ENCODE measurements at places on chromosomes 16 and 17.

DNA sequence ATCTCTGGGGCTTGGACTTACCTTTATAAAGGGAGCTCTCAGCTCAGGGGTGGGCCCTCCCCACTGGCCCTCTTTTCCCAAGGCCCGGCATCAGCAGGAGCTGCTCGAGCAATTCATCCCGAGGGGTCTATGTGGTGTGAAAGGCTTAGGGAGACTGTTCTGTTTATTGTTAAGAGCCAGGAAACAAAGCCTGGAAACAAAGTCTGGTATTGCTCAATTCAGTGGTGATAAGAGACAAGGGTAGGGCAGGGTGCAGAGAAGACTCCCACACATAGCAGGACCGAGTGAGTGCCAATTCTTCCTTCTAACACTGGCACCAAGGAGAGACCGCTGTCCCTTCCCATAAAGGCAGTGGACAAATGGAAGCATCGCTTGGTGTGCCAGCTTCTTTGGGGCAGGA is 750.7 kb downstream of the KCNJ18 start:
- no peak for DNase-seq

GRCh38 chr16:71855937-71856662 is 10.3 kb downstream of the ATXN1L start:
- DNase-seq, result no peak

DNA sequence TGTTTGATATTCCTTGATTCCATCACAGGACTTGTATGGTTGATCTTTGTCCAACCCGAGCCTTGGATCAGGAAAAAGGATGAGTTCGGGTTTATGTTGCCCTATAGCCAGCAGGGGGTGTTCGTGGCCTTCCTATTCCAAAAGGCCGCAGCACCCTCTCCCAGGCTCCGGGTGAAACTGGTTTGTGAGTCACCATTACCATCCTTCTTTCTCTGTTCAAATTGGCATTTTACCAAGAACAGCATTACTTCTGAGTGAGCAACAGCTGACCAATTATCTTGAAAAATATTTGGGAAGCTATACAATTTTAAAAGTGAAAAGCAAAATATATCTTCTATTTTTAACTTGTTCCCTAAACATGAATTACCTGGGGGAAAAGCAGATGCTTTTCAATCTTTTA is 24.3 kb upstream of the KRT20 start:
- peak; percentile 83 for DNase-seq

- peak; percentile 64 for DNase-seq
Measured at GRCh38 chr17:8221663-8222379, 11.4 kb upstream of the AURKB start.

- no peak for DNase-seq
Measured at GRCh38 chr17:78986048-78986648, 6.4 kb upstream of the LGALS3BP start.

DNA sequence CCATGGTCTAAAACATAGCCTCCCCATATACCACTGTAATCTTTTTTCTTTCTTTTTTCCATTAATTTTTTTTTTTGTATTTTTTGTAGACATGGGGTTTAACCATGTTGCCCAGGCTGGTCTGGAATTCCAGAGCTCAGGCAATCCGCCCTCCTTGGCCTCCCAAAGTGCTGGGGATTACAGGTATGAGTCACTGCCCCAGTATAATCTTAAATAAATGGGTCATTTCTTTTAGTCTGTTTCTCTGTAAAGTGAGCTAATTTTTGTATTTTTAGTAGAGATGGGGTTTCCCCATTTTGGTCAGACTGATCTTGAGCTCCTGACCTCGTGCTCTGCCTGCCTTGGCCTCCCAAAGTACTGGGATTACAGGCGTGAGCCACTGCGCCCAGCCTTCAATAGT is 5.7 kb upstream of the NME1 start:
- DNase-seq, result no peak

- DNase-seq, result no peak
Measured at GRCh38 chr17:51016099-51016498, 104.6 kb downstream of the SPAG9 start.

DNA sequence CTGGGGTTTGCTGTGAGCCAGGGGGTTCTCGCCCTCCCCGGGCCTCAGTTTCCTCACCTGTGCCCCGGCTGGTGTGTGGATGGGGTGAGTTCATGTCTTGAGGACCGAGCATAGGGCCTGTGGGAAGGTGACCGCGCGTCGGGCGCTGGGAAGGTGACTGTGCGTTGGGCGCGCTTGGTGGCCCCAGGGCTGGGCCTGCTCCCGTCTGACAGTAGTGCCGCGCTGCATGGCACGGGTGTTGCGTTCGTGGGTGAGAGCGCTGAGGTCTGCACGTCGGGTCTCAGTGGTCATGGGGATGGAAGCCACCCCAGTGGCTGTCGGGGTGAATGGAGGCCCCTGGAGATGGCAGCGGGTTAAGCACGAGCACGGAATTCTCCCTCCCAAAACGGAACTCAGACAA is 9.2 kb downstream of the ASPSCR1 start:
- no peak for DNase-seq

DNA sequence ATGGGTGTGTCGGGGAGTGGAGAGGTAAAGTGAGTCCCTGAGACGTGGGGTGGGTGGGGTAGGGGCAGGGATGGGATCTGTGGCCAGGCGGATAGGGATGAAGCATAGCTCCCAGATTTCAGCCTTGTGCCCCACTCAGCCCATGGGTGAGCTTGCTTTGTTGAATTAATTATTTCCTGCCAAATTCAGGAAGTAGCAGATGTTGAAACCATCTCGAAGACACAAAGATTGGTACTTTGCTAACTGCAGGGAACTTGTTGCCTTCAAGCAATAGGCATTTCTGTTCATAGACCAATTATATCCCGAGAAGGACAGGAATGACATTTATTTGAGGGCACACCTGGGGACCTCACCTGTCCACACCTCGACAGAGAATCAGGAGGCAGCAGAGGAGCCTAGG is 11.0 kb upstream of the C16orf74 start:
- no peak for DNase-seq

DNA sequence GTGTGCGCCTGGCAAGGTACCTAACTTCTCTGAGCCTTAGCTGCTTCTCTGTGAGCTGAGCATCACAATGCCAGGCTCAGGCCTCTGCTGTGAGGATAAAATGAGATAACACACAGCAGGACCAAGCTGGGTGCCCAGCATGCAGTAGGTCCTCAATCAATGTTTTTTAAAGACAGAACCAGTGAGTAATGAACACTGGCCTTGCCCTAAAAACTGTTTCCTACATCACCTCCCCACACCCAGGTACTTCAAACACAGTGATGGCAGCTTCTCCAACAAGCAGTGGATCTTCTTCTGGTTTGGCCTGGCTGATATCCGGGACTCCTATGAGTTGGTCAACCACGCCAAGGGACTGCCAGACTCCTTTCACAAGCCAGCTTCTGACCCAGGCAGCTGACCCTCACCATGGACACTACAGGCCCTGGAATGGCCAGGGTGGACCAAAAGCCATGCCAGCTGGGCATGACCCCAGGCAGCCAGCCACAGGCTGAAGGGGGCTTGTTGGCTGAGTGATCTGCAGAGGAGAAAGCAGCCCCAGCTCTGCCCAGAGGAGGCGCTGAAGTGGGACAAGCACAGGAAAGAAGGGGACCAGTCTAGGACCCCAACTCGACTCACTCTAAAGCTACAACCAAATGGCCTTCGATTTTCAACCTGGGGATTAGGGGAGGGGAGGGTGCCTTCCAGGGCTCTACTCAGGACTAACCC is 3.9 kb downstream of the NAGS start:
- no peak for DNase-seq

DNA sequence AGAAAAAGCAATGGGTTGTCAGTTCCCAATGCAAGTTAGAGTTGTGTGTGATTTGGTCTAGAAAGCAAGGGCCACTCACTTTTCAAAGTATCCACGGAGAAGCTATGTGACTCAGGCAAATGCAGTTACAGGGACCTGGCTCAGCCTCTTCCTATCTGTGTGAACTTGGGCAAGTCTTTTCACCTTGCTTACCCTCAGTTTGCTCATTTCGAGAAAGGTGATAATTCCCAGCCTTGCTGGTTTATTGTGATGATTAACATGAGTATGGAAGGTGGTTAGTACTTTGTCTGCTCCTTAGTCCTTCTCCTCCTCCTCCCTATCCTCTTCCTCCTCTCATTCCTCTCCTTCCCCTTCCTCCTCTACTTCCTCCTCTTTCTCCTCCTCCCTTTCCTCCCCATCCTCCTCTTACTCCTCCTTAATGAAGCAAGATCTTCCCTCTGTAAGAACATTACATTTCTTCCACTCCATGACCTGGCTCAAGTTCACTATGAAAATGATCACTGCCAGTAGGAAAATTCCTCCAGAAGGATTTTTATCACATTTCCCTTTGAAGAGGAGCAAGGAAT is 204.0 kb downstream of the GRIN2A start:
- no peak for DNase-seq

DNA sequence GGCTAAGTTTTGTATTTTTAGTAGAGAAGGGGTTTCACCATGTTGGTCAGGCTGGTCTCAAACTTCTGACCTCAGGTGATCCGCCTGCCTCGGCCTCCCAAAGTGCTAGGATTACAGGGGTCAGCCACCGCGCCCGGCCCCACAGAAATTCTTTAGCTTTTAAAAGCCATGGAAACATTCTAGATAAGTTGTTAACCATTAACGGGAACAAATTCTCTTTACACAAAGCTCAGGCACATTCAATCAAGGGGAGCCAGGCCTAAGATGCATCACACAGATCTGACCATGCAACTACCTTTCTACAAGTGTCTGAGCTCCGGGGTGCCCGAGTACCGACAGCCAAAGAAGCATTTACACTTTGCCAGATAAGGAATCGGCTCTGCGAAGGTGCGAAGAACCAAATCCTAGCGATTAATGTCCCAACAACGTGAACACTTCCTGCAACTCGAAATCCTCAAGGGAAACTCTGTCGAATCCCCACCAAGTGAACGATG is 1.0 kb downstream of the EMC8 start:
- DNase-seq, result no peak

DNA sequence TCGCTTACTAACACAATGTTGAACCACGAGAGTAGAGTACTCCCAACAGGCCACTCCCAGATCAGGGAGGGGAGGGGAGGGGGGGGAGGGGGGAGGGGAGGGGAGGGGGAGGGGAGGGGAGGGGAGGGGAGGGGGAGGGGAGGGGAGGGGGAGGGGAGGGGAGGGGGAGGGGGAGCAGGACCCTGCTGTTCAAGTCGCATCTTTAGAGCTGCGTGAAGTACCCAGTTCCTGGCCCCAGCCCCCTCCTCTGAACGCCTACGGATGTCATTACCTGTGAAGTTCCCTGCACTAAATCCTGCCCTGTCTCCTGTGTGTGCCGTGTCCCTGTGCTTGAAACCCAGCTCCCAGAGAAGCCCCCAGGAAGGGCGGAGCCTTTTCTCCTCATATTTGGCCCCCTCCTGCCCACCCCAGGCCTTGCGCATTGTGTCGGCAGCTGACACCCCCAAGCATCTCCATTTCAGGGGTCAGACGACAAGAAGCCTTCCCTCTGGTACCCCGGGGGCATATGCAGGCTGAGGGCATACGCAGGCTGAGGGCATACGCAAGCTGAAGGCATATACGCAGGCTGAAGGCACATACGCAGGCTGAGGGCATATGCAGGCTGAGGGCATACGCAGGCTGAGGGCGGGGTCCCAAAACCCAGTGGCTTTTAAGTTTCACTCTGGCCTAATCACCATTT is 330.2 kb downstream of the C16orf95 start:
- DNase-seq, result no peak

DNA sequence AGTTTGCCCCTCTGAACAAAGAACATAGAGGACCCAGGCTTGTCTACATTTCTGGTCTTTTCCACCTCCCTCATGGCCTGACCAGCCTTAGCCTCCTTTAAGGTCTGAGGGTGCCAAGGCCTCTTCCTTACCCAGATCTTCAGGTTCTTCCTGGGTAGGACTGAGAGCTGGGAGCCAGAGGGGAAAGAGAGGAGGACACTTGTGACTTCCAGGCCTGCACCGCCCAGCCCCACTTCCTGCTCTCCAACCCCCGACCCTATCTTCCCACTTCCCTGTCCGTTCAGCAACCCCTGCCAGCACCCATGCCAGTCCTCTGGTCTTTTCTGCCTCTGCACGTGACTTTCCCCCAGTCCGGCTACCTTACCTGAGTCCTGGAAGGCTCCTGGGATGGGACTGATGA is 534 bp downstream of the PRSS36 start:
- no peak for DNase-seq

DNA sequence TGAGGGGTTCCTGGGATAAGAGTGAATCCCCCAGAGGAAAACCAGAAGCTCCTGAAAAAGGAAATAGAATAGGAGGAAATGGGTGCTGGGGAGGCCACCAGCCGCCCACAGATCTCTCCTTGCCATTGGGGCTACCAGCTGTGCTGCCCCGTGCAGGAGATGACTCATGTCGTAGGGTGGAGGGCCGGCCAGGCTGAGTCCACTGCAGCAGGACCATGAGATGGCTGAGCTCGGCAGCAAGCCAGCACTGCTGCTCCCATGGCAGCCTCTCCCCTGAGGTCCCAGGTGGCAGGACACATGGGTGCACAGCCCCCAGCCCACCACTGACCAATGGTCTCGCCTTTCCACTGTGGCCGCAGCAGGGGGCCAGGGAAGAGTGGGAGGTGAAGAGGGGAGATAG is 95.5 kb downstream of the GNAO1 start:
- DNase-seq, result no peak

GRCh38 chr16:56262148-56262547 is 70.9 kb downstream of the GNAO1 start:
- DNase-seq, result no peak

DNA sequence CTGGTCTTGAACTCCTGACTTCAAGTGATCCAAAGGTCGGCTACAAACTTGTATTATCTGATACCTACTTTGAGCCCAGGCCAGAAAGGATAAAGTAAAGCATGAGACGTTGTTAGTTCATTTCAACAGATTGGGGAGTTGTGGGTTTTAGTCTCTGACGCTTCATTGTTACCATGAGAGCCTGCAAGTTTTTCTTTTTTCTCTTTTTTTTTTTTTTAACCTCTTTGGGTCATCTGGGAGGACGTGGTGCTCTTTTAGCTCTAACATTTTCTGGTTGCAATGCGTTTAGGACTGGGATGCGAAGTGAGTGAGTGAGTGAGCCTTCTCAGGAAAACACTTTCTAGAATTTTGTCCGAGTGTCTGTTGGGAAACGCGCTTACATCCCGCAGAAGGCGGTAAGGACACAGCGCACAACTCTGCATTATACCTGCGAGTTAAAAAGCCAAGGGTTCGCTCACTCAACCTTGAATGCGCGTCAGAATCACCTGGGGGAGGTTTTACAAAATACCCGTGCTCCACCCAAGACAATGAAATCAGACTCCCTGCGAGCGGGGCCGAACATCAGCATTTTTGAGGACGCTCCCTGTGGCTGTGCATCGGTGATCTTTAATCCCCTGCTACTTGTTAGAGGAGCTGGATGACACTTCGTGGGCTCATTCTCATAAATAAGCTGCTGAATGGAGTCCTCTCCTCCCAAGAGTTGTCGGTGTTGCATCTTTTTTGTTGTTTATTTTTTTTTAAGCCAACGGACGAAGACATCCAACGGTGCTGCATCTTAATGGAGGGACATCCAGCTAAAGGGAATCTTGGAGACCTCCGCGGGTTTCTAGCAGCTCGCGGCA is 629 bp upstream of the RNF135 start:
- DNase-seq, result no peak

All from BJ (cell line).